ENCODE measurements at places on chromosomes 11 and 22.
A peak's percentile ranks its signal among the peaks of the same experiment; 100 is the strongest.

GRCh38 chr22:45885941-45886395, 91.0 kb downstream of the WNT7B start:
- no peak for DNase-seq

GRCh38 chr11:31689559-31689958, 121.6 kb downstream of the PAX6 start:
- DNase-seq, result no peak

DNA sequence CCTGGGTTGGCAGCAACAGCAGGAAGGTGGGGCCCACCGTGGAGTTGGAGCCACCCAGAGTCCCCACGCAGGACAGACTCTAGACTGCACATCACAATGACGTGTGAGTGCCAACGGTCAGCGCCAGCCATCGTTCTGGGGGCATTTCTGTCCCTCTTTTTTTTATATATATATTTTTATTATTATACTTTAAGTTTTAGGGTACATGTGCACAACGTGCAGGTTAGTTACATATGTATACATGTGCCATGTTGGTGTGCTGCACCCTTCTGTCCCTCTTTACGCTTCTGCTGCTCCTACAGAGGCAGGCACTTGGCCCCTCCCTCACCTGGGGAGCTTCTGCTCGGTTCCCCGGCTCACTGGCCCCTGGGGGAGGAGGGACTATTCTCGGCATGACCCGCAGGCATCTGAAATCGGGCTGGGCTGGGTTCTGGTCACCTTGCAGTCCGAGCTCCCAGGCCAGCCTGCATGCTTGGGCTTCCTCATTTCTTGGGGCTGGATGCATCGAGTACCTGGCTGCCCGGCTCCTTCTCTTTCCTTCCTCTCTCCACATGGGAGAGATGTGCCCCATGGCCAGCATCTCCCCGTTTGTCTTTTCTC, 787.4 kb downstream of the TBC1D22A start:
- no peak for DNase-seq

GRCh38 chr11:69416143-69416515, 65.3 kb upstream of the LINC01488 start:
- DNase-seq, result no peak

- DNase-seq, result no peak
Measured at GRCh38 chr11:32952421-32952820, 59.8 kb downstream of the QSER1 start.

DNA sequence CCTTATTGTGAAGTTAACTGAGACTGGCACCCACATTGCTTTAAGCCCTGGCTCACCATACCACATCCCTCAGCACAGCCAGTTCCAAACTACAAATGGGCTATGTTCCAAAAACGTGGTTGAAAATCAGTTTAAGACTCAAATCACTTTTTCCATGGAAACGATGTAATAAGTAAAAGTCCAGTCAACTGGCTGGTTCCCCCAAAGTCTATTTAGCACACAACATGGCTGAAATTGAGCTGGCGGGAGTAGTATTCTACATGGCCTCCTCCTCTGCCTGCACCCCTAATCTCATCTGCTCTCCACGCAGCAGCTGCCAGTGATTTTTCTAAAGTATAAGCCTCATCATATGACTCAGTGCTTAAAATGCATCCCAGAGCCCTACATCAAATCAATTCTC, 40.9 kb upstream of the BIRC3 start:
- peak; percentile 71 for DNase-seq

GRCh38 chr11:2576549-2576948, 123.2 kb downstream of the KCNQ1OT1 start:
- DNase-seq, result no peak

DNA sequence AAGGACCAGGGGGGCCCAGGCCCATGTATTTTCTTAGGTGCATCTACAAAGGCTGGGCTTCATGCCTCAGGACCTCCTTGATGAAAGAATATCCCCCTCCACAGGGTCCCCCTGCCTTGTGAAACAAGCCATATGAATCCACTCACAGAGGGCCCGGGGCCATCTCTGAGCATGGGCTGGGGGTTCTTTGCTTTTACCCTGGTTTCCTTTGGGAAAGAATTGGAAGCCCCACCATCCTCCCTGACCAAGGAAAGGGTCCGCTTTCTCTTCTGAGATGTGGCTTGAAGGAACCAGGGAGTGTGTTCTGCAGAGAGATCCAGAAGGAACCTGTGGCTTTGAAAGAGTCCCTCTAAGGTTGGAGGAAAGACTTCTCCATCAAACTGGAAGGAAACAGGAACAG, 9.2 kb upstream of the ANO1 start:
- no peak for DNase-seq

DNA sequence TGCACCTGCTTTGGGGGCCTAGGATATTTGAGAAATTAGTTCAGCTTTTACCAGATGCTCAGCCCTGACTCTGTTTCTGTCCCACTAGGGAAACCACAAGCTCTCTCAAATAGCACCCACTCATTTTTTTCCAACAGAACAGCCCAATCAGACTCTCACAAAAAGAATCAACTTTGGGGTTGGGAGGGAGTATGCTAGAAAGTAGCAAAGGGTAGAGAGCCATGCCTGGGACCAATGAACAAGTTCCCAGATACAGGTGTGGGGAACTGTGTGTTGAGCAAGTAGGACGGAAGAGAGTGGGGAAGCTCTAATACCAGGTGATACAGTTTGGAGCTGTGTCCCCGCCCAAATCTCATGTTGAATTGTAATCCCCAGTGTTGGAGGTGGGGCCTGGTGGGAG, 41.1 kb downstream of the TRIM66 start:
- no peak for DNase-seq

GRCh38 chr11:126863294-126863997, 137.1 kb downstream of the KIRREL3 start:
- no peak for DNase-seq

GRCh38 chr11:130189492-130190210, 30.1 kb downstream of the ST14 start:
- no peak for DNase-seq

GRCh38 chr11:128501632-128502549, 85.5 kb downstream of the ETS1 start:
- peak; percentile 71 for DNase-seq

GRCh38 chr11:99279266-99279665, 258.5 kb downstream of the CNTN5 start:
- no peak for DNase-seq

DNA sequence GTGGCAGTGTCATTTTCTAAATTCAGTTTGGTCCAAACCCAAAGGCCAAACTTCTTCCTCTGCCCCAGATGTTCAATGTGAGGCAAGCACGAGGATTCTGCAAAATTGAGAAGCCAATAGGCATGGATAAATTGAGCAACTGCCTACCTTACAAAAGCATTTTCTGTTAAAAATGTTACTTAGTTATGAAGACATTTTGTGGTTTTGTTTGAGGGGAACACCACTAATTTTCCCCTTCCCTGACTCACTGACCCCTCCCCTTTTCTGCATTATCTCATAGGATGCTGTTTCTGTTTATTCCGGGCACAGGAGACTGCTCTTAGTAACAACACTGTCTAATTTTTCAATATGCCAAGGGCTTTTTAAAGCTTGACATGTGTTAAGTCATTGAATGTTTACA, 462.8 kb downstream of the INSC start:
- DNase-seq, result no peak

- DNase-seq, result peak; percentile 34
Measured at GRCh38 chr11:6911948-6912347, 8.9 kb upstream of the OR2D3 start.

GRCh38 chr11:66687831-66688281, 10.2 kb upstream of the RBM4B start:
- DNase-seq, result no peak

DNA sequence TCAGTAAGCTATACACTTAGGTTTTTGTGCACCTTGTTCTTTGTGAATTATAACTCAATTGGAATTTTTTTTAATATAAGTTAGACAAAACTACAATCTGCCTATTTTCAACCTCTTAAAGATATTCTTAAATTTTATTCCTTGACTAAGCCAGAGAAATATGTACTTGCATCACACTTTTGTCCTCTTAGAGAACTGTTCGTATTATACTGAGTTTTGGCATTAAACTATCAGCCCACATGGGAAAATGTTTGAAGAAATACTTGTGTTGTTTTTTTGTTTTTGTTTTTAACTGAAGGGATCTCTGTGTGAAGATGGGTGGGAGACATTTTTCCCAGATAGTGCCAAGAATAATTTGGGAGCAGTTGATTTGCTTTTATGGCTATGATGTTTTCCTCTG, 25.3 kb downstream of the CEP295 start:
- DNase-seq, result peak; percentile 64

DNA sequence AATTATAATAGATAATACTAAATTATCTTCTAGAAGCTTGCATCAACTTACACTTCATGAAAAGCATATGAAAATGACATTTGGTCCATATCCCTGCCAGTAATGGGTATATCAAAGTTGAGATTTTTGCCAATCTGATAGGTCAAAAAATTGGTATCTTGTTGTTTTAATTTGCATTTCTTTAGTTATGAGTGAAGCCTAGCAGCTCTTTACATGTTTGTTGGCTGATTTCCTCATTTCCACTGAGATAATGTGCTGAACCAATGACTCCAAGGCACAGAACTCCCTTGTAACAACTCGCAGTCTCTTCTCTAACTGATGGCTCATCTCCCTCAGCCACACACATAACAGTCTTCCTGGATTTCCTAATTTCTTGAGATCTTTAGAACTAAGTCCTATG, 175.3 kb upstream of the SESN3 start:
- DNase-seq, result no peak

DNA sequence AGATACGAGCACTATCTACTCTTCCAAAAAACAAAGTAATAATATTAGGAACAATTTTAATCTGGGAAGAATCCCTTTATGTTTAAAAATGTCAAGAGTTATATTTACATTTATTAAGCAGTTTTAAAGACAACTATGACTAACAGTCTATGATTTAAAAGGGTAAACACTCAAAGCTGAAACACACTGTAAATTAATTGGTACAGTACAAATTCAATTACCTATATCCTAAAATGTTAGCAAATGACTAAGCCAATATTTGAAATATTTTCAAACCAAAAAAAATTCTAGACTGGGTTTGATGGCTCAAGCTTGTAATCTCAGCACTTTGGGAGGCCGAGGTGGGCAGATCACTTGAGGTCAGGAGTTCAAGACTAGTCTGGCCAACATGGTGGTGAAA, 36.0 kb upstream of the CHRNA10 start:
- no peak for DNase-seq

- no peak for DNase-seq
Measured at GRCh38 chr11:46345131-46345597, 2.1 kb upstream of the DGKZ start.

DNA sequence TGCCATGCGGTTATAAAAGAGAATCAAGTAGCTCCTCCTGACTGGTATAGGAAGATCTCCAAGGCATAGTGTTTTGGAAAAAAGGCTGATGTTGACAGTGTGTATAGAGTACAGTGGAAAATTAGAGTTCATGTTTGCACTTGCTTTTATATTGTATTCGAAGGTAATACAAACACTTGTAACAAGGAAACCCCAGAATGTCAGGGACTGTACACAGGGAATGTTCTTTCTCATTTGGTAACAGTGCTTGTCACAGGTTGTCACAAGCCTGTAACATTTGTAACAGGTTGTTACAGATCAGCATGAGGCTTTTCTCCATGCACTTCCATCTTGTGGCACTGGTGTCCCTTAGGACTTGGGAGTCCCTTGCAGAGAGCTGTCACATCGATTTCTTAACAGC, 64.0 kb downstream of the GRK3 start:
- DNase-seq, result peak; percentile 32

DNA sequence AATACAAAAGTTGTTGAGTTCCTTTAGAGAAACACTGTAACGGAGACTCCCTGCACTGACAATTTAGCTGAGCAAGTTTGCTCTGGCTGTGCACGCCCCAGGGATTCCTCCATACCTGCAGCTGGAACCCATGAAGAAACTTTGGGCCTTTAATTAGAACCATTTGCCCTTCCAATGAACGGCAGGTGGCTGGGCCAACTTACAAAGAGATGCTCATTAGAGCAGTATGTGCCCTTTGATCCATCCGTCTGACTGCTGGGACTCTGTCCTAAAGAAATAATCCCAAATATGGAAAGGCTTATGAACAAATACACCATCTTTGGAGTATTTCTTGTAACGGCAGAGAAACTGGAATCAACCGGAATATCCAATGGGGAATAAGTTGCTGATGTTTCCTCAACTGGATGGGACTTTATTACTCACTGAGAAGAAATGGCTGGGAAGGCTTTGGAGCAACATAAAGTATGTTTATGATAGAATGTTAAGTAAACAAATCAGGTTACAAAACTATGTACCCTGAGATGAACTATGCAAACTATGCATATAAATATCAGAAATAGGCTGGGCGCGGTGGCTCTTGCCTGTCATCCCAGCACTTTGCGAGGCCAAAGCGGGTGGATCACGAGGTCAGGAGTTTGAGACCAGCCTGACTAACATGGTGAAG, 24.4 kb upstream of the FBLN1 start:
- DNase-seq, result peak; percentile 99

DNA sequence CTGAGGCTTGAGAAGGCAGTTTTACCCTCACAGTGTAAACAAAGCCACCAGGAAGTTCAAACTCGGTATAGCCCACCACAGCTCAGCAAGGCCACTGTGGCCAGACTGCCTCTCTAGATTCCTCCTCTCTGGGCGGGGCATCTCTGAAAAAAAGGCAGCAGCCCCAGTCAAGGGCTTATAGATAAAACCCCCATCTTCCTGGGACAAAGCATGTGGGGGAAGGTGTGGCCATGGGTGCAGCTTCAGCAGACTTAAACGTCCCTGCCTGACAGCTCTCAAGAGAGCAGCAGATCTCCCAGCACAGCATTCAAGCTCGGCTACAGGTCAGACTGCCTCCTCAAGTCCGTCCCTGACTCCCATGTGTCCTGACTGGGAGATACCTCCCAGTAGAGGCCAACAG, 69.7 kb downstream of the TTC28 start:
- DNase-seq, result no peak

GRCh38 chr11:129853518-129854231, 38.0 kb downstream of the TMEM45B start:
- DNase-seq, result peak; percentile 18

DNA sequence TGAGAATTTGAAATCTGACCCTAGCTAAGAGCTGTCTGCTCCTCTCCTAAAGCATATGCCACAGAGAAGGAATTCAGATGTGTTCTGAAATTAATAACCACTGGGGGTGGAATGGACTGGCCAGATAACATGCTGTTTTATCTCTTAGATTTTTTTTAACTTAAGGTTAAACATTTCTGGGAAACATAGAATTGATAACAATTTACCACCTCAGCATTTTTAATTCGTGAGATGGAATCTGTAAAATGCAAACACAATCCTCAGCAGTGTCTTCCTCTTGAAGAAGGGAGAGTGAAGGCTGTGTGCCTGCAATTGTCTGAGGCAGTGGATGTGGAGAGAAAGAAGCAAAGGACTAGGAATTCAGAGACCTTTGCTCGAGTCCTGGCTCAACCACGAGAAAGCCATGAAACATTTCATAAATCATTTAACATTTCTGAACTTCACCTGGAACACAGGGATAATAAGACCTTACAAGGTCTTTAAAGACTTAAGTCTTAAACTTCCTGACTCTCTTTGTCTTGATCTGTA, at the start of gene SLC5A12:
Gene SLC5A12 (minus strand): TSS at position 113 of the 528 bp plus-strand sequence. CDS start 346 bp downstream, outside the sequence.
- DNase-seq, result no peak
